Breast epithelium (tissue), 4 donors: ENCODE measurements at places on chromosomes 12 and 14. TPM values are rescaled to one million over a fixed set of nuclear protein-coding genes. Genes with fewer than 3 reads are reported as not detected.

The SMCO3 gene
- total RNA-seq: not detected

The RNASE3 gene
- not detected for total RNA-seq

- DNase-seq: no peak
These were observed 377.9 kb downstream of the GALC start for GRCh38 chr14:87615047-87615446.

GRCh38 chr14:68247676-68248268 is 428.2 kb downstream of the RAD51B start:
- no peak for DNase-seq
